ENCODE measurements at places on chromosomes 7 and 10.

- DNase-seq, result no peak
Measured at GRCh38 chr10:59096631-59097030, 79.8 kb upstream of the PHYHIPL start.

DNA sequence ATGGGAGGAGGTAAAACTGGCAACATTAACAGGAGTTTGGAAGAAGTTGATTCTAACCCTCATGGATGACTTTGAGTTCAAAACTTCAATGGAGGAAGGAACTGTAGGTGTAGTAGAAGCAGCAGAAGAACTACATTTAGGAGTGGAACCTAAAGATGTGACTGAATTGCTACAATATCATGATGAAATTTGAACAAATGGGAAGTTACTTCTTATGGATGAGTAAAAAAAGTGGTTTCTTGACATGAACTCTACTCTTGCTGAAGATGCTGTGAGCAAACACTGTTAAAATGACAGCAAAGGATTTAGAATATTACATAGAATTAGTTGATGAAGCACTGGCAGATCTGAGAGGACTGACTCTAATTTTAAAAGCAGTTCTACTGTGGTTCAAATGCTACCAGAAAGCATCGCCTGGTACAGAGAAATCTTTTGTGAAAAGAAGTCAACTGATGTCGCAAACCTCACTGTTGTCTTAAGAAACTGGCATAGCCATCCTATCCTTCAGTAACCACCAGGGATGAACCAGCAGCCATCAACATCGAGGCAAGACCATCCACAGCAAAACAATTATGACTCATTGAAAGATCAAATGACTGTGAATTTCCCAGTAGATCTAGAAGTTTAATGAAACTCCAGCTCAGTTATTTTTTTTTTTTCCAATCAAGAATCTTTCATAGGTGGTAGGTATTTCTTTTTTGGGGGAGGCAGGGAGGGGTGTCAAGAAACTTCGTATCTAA lies 20.8 kb downstream of the BRAF start:
- no peak for DNase-seq

GRCh38 chr7:106290319-106290718 lies 5.5 kb upstream of the NAMPT start:
- DNase-seq, result no peak

DNA sequence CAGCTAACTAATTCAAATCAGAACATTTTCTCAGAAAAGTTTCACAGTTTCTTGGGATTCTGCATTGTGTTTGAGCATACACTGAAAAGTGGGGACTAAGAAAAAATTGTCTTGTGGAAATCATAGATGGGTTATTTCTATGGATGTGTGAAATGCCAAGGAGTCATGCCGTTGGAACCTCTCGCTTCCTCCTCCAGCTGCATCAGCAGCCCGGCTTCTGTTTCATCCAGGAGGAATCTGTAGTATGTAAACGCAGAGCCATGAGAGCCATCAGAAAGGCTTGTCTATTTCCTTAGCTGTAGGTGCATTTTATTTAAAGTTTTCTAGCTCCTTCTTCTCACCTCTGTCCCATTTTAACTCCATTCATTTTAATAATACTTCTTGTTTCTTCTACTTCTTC lies 1144.1 kb downstream of the GATA3 start:
- DNase-seq, result peak; percentile 28

DNA sequence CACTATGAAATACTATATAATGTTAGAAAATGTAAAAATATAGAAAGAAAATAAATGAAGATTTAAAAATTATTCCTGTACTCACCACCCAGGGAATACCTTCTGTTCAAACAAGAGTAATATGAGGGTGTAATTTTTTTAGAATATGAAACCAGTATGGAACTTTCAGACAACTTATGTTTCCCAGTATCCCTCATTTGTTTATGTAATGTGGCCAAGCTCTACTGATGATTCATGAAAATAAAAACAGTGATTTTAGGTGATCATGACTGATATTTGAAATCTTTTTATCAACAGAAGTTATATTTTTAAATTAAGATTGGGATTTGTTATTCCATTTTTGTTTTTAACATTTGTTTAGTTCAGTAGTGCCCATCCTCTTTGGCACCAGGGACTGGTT lies 18.8 kb downstream of the SLK start:
- DNase-seq, result no peak

DNA sequence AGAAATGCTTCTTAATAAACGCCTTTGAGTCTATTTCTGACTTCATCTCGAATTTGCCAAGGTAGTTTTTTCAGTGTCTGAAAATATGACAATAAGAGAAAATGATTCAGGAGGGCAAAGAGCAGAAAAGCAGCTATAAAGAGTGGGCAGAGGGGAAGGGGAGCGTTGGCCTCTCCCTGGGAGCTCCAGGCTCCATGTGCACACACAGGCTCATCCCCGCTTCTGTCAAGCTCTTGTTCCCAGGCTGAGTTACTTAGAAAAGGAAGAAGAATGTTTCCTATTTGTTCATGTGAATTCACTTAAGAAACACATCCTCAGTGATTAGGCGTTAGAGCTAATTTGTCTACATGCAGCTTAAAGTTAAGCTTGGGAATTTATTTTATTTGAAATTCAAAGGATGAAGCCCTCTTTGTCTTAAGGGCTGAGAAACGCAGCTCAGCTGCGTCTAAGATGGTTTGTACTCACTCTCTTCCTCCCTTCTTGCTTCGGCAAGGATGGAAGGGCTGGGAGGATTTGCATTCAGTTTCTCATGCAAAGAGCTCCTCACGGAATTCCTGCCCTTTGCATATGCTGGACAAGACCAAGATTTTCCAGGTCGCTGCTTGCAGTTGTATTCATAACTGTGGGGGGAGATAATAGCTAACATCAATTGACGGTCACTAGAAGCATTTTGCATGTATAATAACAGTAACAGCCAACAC lies 29.0 kb upstream of the ATXN7L1 start:
- no peak for DNase-seq

GRCh38 chr10:101840102-101840684 lies 3.4 kb downstream of the KCNIP2 start:
- DNase-seq, result no peak

- DNase-seq, result no peak
Measured at GRCh38 chr10:102235598-102235920, 5.8 kb downstream of the PITX3 start.

GRCh38 chr7:42250411-42250810 lies 13.4 kb upstream of the GLI3 start:
- DNase-seq, result no peak

- no peak for DNase-seq
Measured at GRCh38 chr10:99623919-99624318, 3.7 kb upstream of the SLC25A28 start.

- DNase-seq, result no peak
Measured at GRCh38 chr10:93384006-93384405, 98.1 kb downstream of the MYOF start.

- no peak for DNase-seq
Measured at GRCh38 chr10:133224756-133225372, 5.2 kb upstream of the UTF1 start.

DNA sequence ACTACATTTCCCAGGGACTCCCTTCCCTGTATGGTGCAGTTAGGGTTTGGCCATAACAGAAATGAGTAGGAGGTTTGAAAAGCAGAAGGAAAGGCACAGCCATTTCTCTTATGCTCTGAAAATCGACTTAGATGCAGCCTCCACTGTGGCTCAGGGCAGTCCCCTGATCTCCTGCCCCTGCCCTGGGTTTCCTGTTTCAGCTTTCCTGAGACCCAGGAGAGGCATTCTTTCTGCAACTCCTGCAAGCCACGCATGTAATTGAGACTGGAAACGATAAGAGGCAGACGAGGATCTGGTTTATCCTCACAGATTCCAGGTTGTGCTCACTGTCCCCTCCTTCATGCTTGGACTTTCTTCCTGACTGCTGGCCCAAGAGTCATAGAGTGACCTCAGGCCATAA lies 461.2 kb upstream of the VSTM2A start:
- no peak for DNase-seq

GRCh38 chr10:48335788-48336187 lies 29.3 kb downstream of the MAPK8 start:
- no peak for DNase-seq

- no peak for DNase-seq
Measured at GRCh38 chr10:98353170-98353569, 61.8 kb downstream of the PYROXD2 start.

- peak; percentile 79 for DNase-seq
Measured at GRCh38 chr10:48608279-48608681, 3.4 kb upstream of the ARHGAP22 start.

- DNase-seq, result no peak
Measured at GRCh38 chr10:90398566-90398965, 459.3 kb downstream of the HTR7 start.

- DNase-seq, result no peak
Measured at GRCh38 chr7:38123494-38123893, 54.6 kb upstream of the STARD3NL start.

All from RKO (cell line).